ENCODE measurements at places on chromosomes 12 and 14. TPM values are rescaled to one million over a fixed set of nuclear protein-coding genes. Genes with fewer than 3 reads are reported as not detected.
A peak's percentile ranks its signal among the peaks of the same experiment; 100 is the strongest.

DNA sequence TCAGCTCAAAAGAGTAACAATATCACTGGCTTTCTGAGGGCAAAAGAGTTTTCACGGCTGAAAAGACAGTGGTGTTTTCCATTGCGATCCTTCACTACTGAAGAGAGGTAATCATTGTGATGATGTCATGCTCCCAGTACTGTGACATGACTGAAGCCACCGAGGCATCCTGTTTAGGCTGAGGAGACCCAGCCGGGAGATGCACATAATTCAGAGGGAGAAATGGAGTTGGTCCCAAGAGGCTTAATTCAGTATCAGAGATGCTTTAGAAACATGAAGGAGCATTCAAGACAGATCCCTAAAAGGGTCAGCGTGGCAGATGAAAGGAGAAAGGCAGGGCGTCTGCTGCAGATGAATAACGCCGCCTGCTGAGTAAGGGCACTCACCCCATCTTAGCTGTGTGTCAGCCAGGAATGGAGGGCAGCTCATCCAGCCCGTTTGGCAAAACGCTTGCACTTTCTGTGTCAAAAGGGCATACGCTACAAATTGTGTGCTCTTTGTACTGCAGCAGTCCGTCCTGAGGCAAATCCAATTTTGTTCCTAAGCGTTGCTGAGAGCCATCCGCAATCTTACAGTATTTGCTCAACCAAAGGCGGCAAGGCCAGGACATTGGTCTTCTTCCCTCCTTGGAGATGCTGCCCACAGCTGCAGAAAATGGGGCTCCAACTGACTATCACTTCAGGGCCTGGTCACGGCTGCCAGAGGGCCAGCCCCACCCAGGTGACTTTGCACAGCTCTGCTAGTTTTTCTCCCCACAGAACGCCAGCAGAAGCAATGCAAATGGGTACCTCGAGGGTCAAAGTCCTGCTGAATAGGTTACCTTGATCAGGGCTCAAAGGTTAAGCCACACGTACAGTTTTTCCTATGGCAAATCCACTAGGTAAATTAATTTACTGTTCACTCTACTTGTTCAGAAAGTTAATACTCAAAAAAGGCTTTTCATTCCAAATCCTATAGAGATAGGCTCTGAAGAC is 23.5 kb downstream of the CCDC92 start:
- no peak for DNase-seq

DNA sequence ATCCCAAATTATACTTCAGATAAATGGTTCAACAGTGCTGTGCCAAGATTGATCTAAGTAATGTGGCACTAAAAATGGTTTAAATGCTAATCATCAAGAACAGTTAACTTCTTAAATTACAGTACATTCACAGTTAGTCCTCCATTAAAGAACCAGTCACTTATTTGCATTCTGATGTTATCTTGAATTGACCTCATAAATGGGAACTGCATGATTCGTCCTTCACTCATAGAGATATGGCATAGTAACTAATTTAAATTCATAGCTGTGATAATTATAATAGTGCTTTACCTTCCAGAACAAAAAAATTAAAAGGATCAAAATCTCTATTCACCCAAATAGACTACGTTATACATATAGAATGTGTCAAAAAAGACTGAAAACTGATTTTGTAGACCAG is 61.1 kb downstream of the COCH start:
- DNase-seq: no peak

DNA sequence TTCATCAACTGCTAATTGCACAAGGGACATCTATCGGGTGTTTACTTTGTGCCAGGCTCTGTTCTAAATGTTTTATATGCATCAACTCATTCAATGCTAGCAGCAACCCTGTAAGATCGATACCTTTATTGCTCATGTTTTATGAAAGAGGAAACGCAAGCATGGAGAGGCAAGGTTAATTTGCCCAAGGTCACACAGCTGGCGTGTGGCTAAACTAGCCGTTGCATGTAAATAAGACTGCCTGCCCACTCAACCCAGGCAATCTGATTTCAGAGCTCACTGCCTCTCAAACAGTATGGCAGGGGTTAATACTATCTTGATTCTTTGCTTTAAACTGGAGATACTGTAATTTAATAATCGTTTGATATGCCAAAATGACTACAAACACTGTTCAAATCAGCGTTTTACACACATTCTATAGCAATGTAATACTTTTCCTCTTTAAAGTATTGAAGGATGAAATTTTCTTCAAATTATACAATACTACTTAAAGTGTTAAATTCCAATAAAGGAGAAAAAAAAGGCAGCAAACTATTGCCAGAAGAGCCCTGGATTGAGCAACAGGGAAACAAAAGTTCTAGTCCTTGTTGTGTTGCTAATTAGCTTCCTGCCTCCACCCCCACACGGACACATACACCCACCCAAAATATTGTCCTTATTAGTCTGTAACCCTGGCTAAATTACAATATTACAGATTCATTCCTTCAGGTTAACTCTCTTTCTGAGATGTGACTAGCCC is 39.1 kb upstream of the DHRS7 start:
- no peak for DNase-seq

DNA sequence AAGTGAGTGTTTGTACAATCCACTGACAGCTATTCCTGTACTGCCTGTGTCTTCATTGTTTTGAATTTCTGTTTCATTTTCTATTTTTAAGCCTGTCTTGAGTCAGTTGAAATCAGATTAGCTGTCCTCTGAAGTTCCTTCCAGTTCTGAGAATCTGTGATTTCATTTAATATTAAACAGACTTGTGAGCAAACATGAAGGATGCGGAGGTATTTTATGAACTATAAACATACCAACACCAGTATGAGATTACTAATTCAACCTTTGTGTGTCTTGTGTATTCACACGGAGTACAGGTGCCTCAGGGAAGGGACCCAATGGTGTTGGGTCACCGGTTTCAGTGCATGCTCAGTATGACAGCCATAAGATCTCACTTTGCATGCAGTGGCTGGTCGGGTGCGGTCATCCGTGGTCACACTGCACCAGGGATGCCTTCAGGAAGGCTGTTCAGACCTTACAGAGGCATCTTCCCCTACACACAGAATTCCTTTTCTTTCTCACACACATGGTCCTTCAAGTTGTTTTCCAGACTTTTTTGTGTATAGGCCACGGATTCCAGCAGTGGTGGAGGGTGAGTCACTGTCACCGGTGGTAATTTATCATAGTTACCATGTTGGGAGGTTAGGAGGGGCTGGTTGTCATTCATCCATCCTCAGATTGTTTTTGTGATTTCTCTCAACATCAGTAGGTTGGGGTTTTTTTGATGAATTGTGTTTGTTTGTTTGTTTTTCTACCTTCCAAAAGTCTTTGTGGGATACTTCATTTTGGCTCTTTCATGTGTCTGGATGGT is 103.0 kb upstream of the SFSWAP start:
- no peak for DNase-seq

The CABP1 gene
- 3.0 TPM for total RNA-seq

The DAO gene
- not detected for total RNA-seq

The LTB4R gene
- total RNA-seq: 8.2 TPM

The TBX5 gene
- not detected for total RNA-seq

DNA sequence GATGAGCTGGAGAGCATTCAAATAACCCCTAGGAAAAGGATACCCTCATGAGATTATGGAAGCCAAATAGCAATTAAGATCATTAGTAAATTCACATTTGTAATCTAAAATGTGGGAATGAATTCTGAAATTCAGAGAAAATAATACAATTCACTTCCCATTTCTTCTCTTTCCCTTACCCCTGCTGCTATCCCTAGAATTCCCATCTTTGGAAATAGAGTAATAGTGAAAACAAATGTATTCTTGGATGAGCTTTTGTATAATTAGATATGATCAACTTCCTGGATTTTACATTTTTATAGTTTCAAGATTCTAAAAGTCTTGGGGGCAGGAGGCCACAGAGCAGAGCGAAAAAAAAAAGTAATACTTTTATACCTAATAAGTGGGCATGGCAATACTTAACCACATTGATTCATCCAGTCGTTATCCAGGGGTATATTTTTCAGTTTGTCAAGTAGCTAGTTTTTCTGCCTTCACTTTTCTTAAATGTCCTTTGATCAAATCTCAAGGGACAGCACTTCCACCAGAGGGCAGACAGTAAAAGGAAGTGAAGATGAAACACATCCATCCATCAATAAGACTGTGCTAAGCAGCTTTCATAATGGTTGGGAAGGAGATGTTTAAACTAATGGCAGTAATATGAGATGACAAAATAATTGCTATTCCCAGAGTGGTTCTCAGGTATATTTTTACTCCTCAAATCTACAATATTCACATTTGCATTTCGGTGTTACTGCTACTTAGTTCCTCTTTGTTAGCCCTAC is 401.3 kb downstream of the DIO2 start:
- DNase-seq: no peak

DNA sequence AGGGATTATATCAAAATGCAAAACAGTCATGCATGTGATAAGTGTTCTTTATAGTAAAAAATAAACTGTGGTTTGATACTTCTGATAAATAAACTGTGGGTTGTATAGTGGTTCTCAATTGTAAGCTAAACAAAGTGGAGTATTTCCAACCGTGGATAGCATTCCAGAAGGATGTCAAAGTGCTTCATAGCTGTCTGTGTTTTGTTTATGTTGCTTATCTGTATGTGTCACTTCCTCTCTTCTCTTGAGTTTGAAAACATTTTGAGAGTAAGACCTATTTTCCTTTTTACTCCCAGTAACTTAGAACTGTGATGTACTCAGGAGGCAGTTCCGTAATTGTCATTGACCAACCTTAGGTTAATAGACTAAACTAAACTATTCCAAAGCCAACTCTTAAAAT is 415.8 kb downstream of the TMTC2 start:
- DNase-seq: no peak

The MFAP5 gene
- total RNA-seq: 59.7 TPM

- DNase-seq: no peak
Measured at GRCh38 chr14:53148671-53149070, 4.5 kb downstream of the DDHD1 start.

- peak; percentile 88 for DNase-seq
Measured at GRCh38 chr12:111757361-111758119, 9.2 kb upstream of the ALDH2 start.

GRCh38 chr12:44571006-44571550 is 305.0 kb downstream of the NELL2 start:
- no peak for DNase-seq

GRCh38 chr14:90354551-90355298 is 23.0 kb upstream of the NRDE2 start:
- DNase-seq: no peak

The LRRC43 gene
- total RNA-seq: not detected

DNA sequence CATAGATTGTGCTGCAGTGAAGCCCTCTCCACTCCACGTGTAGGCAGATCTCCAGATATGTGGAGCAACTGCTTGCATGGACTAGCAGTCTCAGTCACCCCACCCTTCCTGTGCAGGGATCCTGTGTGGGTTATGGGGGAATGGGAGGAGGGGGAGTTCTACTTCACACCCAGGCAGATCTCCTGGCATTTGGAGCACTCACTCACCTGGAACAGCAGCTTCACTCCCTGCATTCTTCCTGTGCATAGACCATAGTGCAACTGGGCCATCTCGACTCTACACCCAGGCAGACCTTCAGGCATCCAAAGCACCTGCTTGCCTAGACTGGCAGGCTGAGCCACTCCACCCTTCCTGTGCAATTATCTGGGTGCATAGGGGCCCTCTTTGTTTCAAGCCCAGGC is 96.0 kb upstream of the PCED1B start:
- DNase-seq: no peak

DNA sequence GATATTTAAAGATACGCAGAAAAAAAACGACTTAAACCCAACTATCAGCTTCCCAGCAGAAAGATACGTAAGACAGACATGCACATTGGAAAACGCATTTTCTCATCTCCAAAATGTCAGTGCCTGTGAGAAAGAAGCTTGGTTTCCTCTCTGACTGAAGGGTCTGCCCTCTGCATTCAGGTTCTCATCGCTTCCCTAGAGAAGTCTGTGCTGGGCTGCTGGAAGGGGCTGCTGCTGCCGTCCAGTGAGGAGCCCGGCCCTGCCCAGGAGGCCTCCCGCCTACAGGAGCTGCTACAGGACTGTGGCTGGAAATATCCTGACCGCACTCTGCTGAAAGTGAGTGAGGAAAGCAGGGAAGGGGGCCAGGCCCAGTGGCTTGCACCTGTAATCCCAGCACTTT is 4.7 kb upstream of the PFDN5 start:
- DNase-seq: no peak

The VDR gene
- 9.3 TPM for total RNA-seq

The SLC38A4 gene
- 0.12 TPM for total RNA-seq

GRCh38 chr12:62640910-62641448 is 174.4 kb downstream of the MON2 start:
- DNase-seq: no peak

GRCh38 chr12:104649217-104649824 is 192.6 kb downstream of the CHST11 start:
- no peak for DNase-seq

DNA sequence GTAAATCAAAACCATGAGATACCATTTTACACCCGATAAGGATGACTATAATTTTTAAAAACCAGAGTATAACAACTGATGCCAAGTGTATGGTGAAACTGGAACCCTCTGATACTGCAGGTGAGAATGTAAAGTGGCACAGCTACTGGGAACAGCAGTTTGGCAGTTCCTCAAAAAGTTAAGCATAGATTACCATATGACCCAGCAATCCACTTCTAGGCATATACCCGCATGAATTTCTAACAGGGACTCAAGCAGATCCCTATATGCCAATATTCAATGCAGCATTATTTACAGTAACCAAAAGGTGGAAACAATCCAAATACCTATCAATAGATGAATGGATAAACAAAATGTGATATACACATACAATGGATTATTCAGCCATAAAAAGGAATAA is 57.4 kb downstream of the BAZ1A start:
- no peak for DNase-seq

DNA sequence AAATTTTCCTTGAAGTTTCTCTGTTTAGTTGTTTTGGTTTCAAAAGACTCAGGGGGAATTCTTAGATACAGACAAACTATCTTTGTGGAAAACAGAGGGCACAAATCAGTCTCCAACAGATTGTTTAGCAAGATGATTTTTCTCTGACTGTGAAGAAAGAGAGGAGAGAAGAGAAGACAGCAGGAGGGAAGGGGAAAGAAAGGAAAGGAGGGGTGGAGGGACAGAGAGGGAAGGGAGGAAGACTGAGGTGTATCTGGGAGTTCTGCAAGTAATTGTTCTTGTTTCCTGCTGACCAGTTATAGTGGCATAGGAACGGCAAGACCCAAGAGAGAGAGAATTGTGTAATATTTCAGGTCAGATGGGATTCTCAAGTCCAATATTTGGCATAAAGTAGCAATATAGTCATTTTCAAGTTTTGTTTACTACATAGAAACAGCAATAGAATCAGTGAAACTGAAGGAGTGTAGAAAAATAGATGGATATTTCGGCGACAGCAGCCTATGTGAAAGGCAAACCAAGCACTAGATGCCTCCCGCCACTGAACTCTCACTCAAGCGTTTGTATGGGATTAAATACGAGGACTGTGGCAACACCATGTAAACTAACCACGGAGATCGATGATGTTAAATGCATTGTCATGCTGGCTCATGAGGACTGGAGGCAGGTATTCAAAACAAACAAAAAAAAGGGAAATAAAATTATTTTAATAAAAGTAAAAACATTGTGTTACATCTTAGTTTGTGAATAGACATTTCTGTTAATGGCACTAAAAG is 342.5 kb downstream of the SLC16A7 start:
- no peak for DNase-seq

The RHNO1 gene
- total RNA-seq: 7.9 TPM

The LALBA gene
- total RNA-seq: not detected

The CIROP gene
- total RNA-seq: 0.18 TPM

- DNase-seq: no peak
Measured at GRCh38 chr12:29722164-29722563, 61.6 kb downstream of the TMTC1 start.

GRCh38 chr14:71358209-71358931 is 451.1 kb downstream of the PCNX1 start:
- DNase-seq: no peak

The GMFB gene
- 37.6 TPM for total RNA-seq

The OASL gene
- 1.7 TPM for total RNA-seq

All from aorta (tissue), 5 donors.